ENCODE measurements at places on chromosomes 2 and 18.

DNA sequence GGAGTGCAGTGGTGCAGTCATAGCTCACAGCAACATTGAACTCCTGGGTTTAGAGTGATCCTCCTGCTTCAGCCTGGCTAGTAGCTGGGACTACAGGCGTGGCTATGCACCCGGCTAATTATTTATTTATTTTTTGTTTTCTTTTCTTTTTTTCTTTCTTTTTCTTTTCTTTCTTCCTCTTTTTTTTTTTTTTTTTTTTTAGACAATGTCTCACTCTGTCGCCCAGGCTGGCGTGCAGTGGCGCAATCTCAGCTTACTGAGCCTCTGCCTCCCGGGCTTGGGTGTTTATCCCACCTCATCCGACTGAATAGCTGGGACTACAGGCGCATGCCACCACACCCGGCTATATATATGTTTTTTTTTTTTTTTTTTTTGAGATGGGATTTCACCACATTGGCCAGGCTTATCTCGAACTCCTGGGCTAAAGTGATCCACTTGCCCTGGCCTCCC is 1.4 kb upstream of the ANXA4 start:
- no peak for DNase-seq

GRCh38 chr18:1246827-1247226 is 342.2 kb downstream of the ADCYAP1 start:
- no peak for DNase-seq

DNA sequence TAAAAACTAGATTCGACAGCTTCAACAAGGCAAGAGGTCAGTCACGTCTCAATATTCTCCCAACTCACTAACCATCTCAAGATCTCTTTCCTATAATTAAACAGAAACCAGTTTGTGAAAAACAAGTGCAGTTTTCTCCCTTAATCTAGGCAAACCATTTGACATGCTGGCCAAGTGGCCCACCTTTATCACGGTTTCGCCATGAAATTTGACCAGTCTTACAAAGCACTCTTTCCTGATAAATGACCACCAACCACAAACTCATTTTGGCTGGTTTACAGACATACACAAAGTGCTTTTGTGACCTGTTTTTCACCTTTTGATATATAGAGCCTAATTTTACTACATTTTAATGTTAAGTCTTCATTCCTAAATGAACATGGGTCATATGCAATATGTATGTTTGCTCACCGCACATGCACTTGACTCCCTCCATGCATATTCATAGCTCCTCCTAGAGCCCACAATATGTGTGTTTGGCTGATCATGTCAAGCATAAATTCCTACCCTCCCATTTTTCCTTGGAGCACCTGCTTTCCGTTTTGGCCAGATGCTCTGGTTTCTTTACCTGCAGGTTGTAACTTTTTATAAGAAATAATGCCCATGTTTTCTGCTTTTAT is 385.1 kb downstream of the RAD51AP2 start:
- no peak for DNase-seq

DNA sequence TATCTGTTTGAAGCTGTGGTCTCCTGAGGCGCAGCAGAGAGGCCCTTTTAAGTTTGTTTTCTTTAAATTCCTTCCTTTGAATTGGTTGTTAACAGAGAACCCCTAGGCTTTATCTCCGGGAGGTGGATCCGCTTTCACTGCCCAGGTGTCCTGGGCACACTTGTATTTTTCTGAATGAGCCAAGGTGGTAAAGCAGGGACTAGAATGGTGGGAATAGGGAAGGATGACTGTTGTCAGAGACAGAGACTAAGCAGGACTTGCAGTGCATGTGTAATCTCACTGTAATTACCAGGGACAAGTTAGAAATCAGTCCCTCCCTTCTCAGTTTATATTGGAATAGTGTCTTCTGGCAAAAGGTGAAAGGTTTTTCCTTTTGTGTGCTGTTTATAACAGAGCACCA is 72.8 kb downstream of the PHLPP1 start:
- no peak for DNase-seq

GRCh38 chr2:181157326-181157725 is 176.9 kb downstream of the UBE2E3 start:
- no peak for DNase-seq

- DNase-seq, result peak; percentile 52
Measured at GRCh38 chr18:26941584-26941983, 76.1 kb upstream of the AQP4 start.

- DNase-seq, result no peak
Measured at GRCh38 chr2:171260471-171261424, 100.1 kb upstream of the TLK1 start.

- no peak for DNase-seq
Measured at GRCh38 chr2:38176619-38177021, 100.7 kb upstream of the CYP1B1 start.

- no peak for DNase-seq
Measured at GRCh38 chr2:100880036-100880435, 60.1 kb downstream of the NPAS2 start.

DNA sequence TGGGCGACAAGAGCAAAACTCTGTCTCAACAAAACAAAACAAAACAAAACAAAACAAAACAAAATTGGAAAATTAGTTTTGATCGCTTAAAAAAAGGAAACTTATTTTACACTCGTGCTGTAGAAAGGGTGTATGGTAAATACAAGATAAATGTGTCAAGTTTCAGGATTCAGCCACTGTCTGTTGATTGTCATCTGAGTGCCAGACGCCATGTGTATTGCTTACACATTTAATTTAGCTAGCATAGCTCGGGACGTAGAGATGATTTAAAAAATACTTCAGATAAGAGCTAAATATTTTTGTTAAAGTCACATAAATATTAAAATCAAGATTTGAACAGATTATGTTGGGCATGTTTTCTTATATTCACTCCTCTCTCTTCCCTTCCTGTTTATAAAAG is 568.1 kb upstream of the ZNF804A start:
- no peak for DNase-seq

Measured in Ammon's horn (tissue), 1 donor.